Glutamatergic neuron (in vitro differentiated cells): ENCODE measurements at places on chromosomes 12 and 14. TPM values are rescaled to one million over a fixed set of nuclear protein-coding genes. Genes with fewer than 3 reads are reported as not detected.

ERH gene
- 223 TPM for total RNA-seq

DNA sequence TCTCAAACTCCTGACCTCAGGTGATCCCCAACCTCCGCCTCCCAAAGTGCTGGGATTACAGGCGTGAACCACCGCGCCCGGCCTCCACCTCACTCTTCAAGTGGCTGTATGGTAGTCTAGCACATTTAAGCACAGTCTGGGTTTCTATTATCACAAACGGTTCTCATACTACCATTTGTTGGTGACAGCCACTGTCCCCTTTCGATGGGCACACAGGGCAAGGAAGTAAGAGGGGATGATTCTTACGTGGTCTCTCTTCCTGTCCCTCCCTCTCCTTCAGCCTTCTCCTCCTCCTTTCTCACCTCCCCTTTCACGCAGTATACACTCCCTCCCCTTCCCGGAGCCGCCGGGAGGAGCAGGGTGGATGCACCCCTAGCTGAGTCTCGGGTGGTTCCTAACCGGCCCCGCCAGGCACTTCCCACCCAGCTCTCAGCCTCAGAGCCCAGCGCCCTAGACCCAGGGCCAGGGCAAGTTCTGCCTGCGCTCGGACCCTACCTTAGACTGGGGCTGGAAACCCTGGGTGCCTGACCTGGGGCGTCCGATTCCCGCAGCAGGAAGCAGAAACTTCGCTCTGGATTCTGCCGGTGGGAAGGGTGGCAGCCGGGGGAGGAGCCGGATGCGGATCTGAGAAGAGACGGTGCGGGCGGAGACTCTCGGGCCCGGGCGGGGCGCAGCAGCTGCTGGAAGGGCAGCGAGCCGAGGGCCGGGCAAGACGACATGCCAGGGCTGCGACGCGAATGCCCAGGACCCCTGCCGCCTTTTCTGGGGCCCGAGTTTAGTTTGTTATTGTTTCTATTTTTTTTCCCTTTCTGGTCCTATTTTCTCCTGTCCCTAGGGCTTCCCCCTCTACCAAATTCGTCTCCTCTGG lies at the start of gene TEP1:
TSS of gene TEP1 (minus strand) at position 626 of the 868 bp plus-strand sequence. CDS start 5,062 bp downstream, outside the sequence.
- DNase-seq: peak; percentile 85

DNA sequence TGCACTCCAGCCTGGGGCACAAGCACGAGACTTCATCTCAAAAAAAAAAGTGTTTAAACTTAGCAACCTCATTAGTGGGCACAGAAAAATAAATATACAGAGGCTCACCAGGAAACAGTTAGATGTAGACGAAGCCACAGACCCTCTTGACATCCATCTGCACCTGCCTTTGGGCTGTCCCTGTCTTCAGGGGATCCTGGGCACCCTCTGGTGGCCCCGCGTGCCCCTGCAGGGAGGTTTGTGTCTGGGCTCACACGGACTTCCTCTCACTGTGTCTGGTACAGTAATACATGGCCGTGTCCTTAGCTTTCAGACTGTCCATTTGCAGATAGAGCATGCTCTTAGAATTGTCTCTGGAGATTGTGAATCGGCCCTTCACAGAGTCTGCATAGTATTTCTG lies 916.5 kb downstream of the TMEM121 start:
- DNase-seq: no peak

GRCh38 chr14:51566831-51567582 lies 84.7 kb upstream of the FRMD6 start:
- DNase-seq: no peak
